Sigmoid colon (tissue), 7 donors: ENCODE measurements at places on chromosomes 1 and 21.

DNA sequence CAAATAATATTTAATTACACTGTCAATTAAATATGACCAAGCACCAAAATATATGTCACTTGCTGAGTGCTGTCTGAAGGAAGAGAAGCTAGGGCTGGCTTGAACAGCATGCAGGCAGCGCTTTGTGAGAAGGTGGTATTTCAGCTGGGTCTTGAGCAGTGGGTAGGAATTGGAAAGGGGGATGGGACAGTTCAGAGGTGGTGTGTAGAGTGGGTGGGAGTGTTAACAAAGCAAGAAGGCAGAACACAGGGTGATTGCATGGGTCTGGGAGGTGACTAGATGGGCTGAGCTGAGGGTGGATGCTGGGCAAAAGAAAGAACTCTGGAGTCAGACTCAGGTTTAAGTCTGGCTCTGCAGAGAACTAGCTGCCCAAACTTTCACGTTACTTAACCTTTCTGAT lies 14.3 kb upstream of the ETV3 start:
- no peak for DNase-seq

GRCh38 chr1:203524152-203524551 lies 30.2 kb downstream of the OPTC start:
- DNase-seq: no peak

GRCh38 chr1:234201600-234201999 lies 171.7 kb upstream of the COA6 start:
- no peak for DNase-seq

DNA sequence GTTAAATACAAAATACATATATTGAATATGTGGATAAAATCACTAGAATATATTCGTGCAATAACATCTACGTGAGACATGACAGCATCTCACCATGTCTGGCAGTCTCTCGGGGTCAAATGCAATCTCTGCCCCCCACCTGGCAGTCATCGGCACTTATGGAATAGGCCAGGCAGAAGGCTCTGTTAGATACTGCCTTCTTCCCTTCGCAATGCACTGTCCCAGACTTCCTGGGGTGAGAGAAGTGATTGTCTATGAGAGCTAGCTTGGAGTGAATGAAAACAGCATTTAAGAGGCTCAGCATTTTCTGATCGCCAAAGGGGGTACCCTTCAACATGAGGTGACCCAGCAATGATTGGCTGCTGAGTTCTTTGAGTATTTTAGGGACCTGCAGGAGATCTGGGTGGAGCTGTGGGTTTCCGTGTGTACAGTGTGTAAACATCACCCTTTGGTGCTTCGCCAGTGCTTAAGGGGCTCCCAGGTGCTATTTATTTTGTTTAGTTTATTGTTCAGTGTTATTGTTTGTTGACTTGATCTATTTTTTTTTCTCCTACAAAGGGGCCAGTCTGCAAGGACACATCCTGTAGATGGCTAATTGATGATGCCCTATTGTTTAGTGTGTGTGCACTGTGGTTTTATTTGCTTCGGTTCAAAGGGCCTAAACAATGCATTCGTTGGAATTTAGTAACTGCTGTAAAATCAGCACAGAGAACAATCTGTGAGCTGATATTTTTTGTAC lies 10.2 kb downstream of the ERG start:
- DNase-seq: no peak

DNA sequence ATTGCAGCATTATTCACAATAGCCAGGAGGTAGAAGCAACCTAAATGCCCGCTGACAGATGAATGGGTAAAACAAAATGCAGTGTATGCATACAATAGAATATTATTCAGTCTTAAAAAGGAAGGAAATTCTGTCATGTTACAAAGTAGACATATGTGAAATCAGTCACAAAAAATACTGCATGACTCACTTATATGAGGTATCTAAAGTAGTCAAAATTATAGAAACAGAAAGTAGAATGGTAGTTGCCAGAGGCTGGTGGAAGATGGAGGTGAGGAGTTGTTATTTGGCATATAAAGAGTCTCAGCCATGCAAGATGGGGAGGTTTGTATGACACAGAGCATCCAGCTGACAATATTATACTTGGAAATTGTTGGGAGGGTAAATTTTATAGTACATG lies 43.0 kb upstream of the EGLN1 start:
- DNase-seq: no peak

DNA sequence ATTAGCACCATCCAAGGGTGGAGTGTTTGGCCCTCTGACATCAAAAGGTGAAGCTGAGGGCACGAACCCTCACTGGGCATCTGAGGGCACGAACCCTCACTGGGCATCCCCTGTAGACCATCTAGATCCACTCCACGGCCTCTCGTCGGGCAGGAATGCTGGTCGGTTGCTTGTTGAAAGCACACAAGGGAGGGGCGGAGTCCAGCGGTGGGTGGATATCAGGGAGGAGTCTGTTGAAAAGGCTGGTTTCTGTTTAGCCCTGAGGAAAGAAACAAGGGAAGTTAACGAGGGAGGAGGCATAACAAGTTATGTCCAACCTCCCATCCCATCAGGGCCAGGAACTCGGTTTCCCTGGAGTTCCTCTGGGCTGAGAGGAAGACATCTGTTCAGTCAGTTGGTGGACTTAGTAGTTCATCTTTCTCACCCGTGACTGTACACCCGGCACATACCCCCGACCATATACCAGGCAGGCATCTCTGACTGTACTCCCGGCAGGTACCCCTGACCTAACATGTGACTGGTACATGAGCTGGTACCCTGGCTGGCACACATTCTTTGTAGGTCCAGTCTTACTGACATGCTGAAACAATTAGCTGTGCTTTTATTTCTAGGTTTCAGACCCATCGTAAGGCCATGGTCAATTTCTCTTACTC lies 32.1 kb upstream of the PDE9A start:
- DNase-seq: no peak

- no peak for DNase-seq
Measured at GRCh38 chr1:236429715-236430274, 35.7 kb downstream of the EDARADD start.

- DNase-seq: no peak
Measured at GRCh38 chr1:42533101-42533863, 70.2 kb downstream of the CCDC30 start.

DNA sequence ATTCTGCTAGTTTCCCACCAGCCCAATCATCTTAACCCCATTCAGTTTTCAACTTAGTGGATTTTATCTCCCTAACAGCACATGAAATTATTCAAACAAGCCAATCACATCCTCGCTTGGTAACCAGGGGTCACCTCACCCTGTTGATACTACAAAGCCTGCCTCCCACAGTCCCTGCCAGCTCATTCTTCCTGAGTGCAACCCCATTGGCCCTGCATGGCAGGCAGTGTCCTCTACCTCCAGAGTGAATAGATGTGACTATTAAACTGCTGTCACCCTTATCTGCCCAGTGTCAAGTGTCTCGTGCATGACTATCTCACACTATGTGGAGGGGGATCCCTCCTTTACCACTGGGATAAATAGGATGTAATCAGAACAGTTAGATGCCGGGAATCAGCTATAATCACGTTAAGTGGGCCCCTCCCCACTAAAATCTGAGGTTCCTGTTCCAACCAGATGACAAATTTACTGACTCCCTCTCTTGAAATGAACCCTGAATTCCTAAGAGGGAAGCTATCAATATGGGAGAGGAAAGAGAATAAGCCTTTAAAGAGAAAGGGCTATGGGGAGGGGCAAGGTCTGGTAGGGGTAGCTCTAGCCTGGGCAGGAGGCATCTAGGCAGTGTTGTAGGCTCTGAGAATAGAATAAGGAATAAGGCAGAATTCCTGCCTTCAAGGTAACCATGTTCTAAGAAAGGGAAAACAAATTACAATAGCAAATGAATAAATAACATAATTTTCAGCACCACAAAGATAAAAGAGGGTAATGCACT lies 155.9 kb downstream of the SLC30A10 start:
- no peak for DNase-seq

DNA sequence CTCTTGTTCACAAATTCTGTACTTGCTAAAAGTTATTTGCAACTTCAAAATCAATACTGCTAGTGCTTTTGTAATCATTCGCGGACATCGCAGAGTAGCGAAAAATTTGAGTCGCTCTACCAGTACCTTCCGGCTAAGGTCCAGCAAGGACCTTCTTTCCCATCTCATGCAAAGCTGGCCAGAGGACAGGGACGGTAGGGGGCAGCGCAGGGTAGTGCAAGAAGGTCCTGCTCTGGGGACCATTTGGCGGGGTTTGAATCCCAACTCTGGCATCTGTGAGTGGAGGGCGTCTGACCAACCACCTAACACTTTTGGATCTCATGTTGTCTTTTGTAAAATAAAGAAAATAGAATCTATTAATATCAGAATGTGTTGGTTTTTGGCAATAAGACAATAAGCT lies 258.3 kb downstream of the SPATA17 start:
- no peak for DNase-seq

DNA sequence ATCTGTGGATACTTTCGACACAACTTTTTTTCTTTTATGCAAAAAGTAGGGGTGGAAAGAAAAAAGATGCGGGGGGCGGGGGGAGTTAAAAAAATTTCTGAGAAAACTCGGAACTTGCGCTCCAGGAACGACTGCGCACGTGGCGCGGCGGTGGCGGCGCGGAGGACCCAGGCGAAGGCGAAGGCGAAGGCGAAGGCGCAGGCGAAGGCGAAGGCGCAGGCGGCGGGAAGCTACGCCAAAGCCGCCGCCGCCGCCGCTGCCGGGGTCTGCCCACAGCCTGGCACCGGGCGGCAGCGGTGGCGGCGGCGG lies 208 bp upstream of the BARHL2 start:
- no peak for DNase-seq

DNA sequence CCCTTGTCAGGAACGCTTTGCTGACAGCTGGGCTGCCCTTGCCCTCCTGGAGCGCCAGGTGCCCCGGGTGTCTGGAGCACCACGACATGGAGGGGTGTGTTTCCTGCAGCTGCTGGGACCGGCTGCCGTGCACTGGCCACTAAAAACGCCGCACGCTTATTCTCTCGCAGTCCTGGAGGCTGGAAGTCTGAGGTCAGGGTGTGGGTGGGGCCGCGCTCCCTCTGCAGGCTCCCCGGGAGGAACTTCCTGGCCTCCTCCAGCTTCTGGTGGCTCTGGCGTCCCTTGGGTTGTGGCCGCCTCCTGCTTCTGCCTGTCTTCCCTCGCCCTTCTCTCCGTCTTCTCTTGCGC lies 28.0 kb upstream of the PLCH2 start:
- DNase-seq: no peak

DNA sequence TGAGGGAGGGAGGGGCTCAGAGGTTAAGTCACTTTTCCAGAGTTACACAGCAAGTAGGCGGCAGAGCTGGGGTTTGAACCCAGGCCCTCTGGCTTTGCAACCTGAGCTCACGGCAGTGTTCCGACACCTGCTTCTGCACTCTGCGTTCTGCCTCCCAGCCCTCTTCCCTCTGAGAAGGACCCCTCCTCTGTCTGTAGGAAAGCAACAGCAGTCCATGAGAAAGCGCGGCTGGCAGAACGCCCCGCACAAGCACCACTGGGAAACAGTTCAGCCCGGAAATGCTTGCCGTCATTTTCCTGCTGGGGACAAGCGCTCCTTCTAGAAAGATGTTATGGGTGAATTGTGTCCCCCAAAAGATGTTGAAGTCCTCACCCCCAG lies 241.1 kb downstream of the NPHP4 start:
- peak; percentile 30 for DNase-seq

- DNase-seq: peak; percentile 80
Measured at GRCh38 chr1:175072099-175072951, 4.7 kb downstream of the TNN start.

- DNase-seq: no peak
Measured at GRCh38 chr1:85244271-85245061, 15.0 kb downstream of the C1orf52 start.

DNA sequence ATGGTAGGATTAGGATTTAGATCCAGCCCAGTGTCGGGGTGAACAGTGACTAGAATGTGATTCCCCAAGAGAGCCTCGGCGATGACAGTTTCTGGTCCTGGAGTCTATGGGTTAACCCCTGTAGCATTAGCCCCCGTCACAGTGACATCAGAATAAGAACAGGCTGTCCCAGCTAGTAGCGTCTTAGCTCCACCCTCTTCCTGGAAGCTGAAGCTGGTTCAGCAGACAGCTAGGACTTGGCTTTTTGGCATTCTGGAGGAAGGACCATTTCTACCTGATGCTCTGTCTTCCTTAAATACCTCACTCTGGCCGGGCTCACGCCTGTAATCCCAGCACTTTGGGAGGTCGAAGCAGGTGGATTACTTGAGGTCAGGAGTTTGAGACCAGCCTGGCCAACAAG lies 5.0 kb downstream of the NDUFS2 start:
- peak; percentile 92 for DNase-seq

- no peak for DNase-seq
Measured at GRCh38 chr1:233412812-233413211, 85.3 kb downstream of the MAP3K21 start.

GRCh38 chr1:17355898-17356297 lies 16.1 kb upstream of the PADI6 start:
- DNase-seq: no peak

DNA sequence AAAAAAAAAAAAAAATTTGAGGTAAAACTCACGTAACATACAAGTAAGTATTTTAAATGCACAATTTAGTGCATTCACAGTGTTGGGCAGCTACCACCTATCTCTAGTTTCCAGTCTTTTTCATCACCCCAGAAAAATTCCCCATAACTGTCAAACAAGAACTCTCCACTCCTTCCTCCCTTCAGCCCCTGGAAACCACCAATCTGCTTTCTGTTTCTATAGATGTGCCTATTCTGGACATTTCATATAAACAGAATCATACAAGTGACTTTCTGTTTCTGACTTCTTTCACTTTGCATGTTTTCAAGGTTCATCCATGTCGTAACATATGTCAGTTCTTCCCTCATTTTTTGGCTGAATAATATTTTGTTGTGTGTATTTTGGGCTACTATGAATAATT lies 24.9 kb upstream of the ETS2 start:
- DNase-seq: no peak

DNA sequence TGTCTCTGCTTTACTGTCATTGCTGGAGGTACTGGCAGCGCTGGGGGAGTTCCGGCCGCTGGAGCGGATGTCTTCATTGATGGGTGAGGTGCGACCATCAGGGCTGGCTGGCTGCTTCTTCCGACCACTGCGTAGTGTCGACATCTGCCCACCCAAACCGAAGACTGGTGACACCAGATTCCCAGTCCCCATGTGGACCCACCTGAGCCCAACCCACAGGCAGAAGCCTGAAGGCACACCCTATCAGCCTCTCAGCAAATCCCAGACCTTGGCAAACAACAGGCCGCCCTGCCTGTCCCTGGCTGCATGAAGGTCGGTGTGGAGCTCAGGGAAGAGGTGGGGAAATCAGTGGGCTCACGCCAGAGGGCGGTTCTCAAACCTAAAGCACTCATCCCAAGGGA lies 44.8 kb downstream of the SLC45A1 start:
- peak; percentile 71 for DNase-seq

GRCh38 chr1:197399755-197400521 lies 131.9 kb downstream of the CRB1 start:
- DNase-seq: no peak

- no peak for DNase-seq
Measured at GRCh38 chr1:100266741-100267140, 725 bp downstream of the RTCA start.

GRCh38 chr1:17078991-17079868 lies 25.4 kb upstream of the SDHB start:
- no peak for DNase-seq
